Activated naive CD4-positive, alpha-beta T cell (primary cell): ENCODE measurements at places on chromosomes 3 and 15.

DNA sequence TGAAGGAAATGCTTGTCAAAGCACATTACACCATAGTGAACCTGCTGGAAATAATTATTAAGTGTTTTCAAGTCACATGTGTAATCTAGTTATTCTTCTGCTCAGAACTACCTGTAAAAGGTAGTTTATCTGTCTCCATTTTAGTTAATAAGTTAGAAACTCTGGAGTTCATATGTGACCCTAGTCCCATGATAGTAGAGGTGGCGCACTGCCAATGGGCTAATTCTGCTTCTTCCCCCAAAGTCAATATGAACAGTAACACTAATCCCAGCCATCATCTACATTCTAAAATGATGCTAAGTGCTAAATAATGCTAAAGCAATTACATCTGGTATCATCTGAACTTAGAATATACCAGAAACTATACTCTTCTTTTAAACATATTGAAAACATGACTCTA, 361.0 kb upstream of the NECTIN3 start:
- DNase-seq = no peak

DNA sequence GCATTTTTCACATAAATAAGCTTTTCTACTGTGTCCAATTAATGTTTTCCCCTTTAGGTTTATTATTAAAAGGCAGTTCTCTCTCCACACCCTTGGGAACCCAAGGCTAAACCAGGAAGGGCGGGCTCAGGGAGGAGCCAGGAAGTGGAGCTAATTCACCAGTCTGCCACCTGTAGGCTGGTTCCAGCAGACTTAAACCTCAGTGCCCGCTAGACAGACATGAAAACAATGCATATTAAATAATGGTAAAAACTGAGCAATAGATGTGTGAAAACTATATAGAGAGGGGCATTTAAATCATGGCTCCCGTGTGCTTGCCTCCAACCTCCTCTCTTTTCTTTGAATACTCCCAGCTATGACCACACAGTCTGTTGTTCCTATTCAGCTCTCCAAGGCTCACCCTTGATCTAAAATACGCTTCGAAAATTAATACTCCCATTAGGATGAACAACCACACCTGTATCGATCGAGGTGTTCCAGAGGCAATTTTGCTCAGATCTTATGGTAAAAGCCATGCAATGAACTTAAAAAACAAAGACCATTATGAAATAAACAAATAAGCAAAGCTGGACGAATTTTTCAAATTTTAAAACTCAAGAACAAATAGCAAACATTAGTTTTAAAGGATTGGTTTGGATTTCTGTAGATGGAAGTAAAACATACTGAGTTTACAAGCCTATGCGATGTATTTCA, 253.3 kb downstream of the TJP1 start:
- no peak for DNase-seq

GRCh38 chr15:41881920-41882688, 11.7 kb downstream of the SPTBN5 start:
- no peak for DNase-seq

- DNase-seq = no peak
These were observed 93.0 kb upstream of the WNT7A start for GRCh38 chr3:13972679-13973379.

DNA sequence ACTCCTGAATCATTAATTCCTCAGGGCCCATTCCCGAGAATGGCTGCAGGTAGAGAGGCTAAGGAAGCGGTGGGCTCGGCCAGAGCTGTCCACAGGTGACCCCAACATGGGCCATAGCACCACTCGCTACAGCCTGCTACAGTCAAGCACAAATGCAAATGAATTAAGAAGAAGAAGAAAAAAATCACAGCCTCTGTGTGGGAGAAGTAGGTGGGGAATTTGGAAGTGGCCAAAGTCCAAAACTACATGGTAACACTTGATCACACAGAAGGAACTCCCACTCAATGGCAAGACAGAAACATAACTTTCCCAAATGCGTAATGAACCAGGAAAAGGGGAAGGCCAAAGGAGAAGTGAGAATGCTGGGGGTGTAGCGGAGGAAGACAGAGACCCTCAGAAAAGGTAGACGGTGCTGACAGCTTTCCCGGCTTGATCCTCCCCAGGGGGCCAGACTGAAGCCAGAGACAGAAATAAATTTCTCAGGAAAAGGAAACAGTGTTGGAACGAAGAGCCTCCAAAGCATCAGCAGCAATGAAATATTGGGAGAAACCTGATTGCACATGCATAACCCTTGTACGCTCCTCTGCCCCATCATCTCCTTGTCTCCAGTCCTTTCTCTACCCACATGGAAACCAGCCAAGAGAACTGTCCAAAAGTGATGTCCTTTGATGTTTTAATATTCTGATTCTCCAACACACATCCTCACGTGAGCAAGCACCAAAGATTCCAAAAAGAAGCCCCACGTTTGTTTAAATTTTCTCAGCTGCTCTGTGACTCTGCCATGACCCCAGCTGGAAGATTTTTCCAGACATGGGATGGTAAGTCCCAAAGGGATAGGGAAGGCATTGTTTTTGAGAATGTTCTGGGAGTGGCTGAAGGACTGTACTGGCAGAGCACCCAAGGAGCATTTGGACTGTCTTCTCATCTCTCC, 107.6 kb downstream of the OXNAD1 start:
- DNase-seq = no peak

DNA sequence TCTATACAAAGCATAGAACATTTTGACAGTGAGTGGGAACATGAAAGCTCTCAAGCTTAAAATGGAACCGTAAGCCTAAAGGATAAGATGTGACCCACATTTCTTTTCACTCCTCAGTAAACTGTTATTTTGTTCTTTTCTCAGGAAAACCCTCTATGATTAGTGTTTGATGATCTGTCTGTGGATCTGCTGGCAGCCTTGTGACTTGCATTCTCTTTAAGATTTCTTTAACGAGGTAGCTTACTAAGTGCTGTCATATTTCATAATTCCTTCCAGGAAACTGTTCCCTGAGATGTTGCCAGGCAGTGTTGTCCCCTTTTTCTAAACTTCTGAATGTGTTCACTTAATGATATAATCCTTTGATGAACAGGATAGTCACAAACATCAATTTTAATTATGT, 167.6 kb downstream of the PYDC2 start:
- DNase-seq = no peak

DNA sequence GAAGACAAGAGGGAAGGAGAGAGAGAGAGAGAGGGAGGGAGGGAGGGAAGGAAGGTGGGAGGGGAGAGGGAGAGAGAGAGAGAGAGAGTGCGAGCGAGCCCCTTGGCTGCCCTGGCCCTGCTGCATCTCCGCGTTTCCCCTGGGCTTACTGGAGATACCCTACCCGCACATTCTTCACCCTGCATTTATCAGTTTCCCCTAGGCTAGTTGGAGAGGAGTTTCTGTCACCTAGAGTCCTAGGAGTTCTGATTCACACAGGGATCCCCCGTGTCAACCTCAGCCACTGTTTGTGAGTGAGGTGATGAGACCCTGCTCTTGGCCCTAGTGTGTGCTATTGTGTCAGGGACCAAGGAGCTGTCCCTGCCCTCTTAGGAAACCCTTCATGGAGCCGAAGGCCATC, 18.7 kb downstream of the BHLHE40 start:
- no peak for DNase-seq

GRCh38 chr15:80789296-80789695, 10.1 kb downstream of the CEMIP start:
- DNase-seq = no peak

DNA sequence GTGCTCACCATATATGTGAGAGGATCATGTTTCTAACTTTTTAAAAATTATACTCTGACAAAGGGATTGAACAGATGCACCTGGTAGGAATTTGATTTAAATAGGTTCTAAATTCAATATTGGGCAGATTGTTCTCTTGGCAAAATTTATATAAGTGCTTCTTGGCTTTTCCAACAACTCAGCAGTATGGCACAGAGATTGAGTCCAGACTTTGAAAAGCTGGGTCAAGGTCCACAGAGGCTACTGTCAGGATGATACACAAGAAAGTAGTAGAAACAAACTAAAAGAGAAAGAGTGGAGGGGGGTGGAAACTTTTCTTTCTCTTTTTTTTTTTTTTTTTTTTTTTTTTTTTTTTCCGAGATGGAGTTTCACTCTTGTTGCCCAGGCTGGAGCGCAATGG, 203.2 kb upstream of the ADAMTS9 start:
- no peak for DNase-seq

- no peak for DNase-seq
These were observed 520.0 kb downstream of the GABRG3 start for GRCh38 chr15:27490867-27491595.

DNA sequence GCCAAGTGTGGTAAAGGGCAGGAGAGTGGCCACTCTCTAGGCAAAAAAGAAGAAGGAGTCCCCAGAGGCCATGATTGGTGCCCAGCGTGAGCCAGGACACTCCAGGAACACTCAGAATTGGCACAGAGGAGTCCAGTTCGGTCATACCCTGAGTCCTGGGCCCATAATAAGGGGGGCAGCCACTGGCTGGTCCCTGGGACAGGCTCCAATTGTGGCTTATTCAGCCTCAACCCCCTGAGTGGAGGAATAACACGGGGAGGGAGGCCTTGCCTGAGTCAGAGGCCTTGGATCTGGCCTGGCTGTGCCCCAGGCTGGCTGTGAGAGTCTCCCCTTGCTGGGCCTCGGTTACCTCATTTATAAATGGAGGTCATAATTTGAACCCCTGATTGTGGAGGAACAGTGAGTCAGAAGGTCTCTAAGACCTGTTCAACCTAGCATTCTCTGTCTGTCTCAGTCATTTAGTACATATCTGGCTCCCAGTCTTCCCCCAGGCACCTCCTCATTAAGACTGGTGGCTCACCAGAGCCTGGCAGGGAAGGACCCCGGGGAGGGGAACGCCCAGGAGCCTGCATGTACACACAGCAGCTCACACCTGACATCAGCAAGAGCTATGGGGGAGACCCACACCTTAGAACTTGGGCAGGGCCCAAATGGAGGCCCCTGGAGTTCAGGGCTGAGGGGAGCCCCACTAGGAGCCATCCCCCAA, 95.9 kb upstream of the ATP2B2 start:
- no peak for DNase-seq

DNA sequence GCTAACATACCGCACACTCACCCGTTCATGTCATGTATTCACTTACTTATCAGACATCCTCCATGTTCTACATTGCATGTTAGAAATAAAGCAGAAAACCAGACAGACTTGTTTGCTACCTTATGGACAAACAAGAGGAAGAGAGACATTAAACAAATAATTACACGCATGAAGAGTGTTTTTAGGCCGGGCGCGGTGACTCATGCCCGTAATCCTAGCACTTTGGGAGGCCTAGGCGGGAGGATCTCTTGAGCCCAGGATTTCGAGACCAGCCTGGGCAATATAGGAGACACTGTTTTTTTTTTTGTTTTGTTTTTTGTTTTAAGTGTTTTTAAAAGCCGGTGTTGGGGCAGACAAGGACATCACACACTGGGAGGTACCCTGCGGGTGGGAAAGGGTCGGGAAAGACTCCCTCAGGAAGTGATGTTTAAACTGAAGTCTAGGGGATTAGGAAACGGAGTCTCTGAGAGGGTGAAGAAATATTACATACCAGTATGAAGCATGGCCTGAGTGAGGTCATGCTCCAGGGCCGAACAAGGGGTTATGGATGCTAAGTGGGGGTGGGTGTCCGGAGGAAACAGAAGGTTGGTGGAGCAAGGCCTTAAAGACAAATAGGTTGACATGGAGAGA, 2.1 kb upstream of the USP3 start:
- DNase-seq = no peak

DNA sequence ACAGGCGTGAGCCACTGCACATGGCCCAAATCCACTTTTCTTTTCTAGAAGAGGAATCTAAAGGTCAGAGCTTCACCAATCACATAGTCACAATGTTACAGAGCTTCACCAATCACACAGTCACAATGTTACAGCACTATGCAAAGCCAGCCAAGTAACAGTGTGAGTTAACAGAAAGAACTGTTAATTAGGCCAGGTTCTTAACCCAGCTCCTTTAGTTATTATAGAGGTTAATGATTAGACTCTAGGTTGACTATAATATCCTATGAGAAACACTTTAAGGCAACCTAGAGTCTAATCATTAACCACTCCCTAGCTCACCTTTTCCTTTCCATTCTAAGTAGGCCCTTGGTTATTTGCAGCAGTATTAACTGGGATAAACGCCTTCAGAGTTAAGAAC, 54.0 kb downstream of the TASOR start:
- no peak for DNase-seq

- DNase-seq = no peak
These were observed 185.2 kb downstream of the UACA start for GRCh38 chr15:70578196-70578595.

DNA sequence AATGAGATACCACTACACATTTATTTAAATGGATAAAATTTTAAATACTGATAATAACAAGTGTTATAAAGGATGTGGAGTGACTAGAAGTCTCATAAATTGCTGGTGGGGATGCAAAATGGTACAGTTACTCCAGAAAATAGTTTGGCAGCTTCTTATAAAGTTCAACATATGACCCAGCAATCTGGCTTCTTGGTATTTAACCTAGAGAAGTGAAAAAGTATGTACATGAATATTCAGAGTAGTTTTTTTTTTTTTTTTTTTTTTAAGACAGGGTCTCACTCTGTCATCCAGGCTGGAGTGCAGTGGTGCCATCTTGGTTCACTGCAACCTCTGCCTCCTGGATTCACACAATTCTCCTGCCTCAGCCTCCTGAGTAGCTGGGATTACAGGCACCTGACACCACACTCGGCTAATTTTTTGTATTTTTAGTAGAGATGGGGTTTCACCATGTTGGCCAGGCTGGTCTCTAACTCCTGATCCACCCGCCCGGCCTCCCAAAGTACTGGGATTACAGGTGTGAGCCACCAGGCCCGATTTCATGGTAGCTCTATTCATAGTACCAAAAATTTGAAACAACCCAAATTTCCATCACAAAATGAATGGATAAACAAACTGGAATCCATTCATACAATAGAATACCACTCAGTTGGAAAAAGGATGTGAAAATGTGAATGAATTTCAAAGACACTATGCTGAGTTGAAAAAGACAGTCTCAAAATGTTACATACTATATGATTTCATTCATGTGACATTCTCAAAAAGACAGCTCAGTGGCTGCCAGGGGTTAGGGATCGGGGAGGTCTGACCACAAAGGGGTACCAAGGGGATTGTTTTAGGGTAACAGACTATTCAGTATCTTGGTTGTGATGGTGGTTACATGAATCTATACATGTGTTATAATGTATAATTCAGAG, 14.4 kb downstream of the RRP9 start:
- no peak for DNase-seq

GRCh38 chr3:148962513-148962912, 28.8 kb upstream of the GYG1 start:
- DNase-seq = no peak

- no peak for DNase-seq
These were observed 1.2 kb upstream of the LCTL start for GRCh38 chr15:66566963-66567531.

DNA sequence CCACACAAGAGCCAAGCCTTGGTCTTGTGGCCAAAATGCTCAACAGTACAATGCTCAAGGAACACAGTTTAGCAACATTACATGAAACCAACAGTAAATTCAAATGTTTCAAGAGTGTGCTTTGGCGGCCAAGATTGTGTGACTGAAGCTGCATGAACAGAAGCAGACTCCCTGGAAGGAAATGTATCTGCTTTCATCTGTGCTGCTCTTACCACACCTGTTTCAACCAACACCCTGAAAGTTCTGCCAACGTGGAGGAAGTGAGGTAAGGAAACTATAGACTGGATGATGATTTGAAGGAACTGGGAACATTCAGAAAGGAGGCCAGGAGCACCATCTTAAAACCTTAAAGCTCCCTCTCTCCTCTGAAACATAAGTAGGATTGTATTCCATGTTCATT, 55.7 kb downstream of the MB21D2 start:
- DNase-seq = no peak

- DNase-seq = no peak
These were observed 115.7 kb upstream of the CHRM5 start for GRCh38 chr15:33852570-33852969.

- DNase-seq = no peak
These were observed 32.9 kb downstream of the PSTPIP1 start for GRCh38 chr15:77027697-77028450.

- no peak for DNase-seq
These were observed 125.5 kb downstream of the DIPK2A start for GRCh38 chr3:144097163-144097562.
